ENCODE measurements at places on chromosomes 4 and X.

DNA sequence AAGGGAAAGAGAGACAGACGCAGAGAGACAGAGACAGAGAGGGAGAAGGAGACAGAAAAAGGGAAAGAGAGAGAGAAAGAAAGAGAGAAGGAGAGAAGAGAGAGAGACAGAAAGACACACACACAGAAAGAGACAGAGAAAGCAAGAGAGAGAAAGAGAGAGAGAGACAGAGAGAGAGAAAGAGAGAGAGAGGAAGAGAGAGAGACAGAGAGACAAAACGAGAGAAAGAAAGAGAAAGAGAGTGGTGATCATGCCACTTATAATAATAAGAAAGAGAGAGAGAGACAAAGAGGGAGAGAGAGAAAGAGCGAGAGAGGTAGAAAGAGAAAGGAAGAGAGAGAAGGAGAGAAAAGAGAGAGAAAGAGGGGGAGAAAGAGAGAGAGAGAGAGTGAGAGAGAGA lies 51.4 kb downstream of the SHOX start:
- no peak overlapping the region for H3K27ac ChIP-seq
- no peak for DNase-seq
- no peak overlapping the region for H3K4me3 ChIP-seq
- no peaks in the 10 kb centered on the region for H3K4me1 ChIP-seq
- peaks cover 16% of the 10 kb centered on the region for H3K27me3 ChIP-seq

GRCh38 chr4:144283526-144283925 lies 143.0 kb upstream of the GYPA start:
- no peak overlapping the region for H3K27ac ChIP-seq
- no peaks in the 10 kb centered on the region for H3K27me3 ChIP-seq
- H3K4me1 ChIP-seq = no peaks in the 10 kb centered on the region
- H3K36me3 ChIP-seq = no peaks in the 10 kb centered on the region
- no peak overlapping the region for H3K4me3 ChIP-seq
- DNase-seq = no peak

DNA sequence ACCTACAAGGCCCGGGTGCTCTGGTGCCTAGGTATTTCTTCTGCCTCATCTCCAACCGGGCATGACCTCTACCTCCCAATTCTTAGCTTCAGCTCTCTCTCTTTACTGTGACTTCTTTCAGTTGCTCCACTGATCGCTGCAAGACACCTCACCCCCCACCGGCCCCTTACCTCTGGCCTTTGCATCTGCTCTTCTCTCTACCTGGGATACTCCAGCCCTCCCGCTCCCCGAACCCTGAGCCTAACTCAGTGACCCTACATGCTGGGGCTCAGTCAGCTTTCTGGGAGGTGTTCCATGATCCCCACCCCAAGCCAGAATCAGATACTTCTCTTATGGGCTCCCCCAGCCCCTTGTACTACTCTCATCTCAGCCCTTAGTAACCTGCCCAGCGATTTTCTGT lies 99.6 kb downstream of the EFNB1 start:
- H3K4me3 ChIP-seq = no peak overlapping the region
- H3K36me3 ChIP-seq = no peaks in the 10 kb centered on the region
- DNase-seq = no peak
- H3K27me3 ChIP-seq = no peaks in the 10 kb centered on the region

DNA sequence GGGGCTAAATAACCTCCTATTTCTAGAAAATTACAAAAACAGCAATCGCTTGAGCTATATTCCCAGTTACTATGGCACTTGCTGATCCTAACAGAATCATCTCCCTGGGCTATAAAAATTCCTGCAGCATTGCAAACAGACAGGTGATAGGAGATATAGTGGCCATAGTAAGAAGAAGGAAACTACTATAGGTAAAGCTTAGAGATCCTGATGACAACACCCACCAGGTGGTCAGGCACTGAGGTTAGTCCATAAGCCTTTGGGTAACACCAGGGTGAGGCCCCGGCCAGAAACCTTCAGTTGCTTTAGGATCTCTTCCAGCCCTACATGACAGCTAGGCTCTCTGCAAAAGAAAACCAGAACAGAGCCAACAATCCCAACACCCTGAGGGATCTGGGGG lies 197.9 kb upstream of the PPP1R2C start:
- 0 out of 2 replicates have a peak, but pooled peaks cover 14% of the 10 kb centered on the region for H3K4me1 ChIP-seq
- no peak overlapping the region for H3K4me3 ChIP-seq
- H3K27ac ChIP-seq = no peak overlapping the region

GRCh38 chr4:40301603-40302002 lies 33.5 kb upstream of the CHRNA9 start:
- H3K4me3 ChIP-seq = no peak overlapping the region
- peaks cover 4% of the 10 kb centered on the region for H3K4me1 ChIP-seq
- DNase-seq = no peak
- H3K27me3 ChIP-seq = no peaks in the 10 kb centered on the region

DNA sequence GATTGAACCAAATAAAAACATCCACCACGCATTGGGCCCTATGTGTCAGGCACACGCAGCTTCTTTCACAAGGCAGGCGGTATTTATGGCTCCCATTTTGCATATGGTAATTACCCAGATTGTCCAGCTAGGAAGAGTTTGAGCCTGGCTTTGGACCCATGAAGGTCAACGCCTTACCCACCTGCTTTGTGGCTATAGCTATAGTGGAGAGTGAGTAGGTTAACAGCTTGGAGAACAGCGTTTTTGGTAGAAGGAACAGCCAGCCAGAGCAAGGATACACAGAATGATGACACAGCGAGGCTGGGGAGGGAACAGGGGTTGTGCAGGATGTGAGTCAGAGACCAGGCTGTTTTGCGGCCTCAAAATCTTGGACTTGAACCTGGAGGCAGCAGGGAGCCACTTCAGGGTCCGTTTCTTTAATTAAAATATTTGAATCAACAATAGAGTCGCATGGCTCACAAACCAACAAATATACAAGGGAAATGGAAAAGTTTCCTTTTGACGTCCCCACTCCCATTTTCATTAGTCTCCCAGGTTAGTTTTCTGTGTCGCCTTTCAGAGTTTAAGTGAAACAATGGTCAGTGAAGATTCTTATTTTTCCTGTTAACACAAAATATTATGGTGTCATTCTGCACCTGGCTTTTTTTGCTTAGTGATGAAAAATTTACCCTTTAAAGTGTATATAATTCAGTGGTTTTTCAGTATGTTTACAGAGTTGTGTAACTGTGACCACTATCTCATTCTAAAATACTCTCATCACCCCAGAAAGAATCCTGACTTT lies 118.2 kb upstream of the STX18 start:
- H3K27me3 ChIP-seq = no peaks in the 10 kb centered on the region

All from PC-9 (cell line).